ENCODE measurements at places on chromosomes 5 and 9.

GRCh38 chr5:176870110-176870591 lies 29.0 kb downstream of the HK3 start:
- no peak for DNase-seq

DNA sequence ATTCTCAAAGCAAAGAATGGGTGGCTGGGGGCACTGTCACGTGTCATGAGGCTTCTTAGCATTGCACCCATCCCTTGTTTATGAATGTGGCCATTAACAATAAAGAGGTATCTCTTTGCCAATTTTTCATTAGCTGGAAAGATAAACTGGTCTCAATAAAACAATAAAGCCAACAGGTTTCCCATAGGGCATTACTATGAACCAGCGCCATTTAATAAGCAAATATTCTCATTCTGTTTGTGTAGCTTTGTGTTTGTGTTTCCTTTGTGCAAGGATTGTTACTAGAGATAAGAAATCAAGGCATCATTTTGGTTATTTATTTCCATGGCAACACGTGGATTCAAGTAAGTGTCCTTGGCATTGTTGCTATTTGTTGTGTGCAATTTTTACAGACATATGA lies 37.6 kb upstream of the CAST start:
- DNase-seq: no peak

- no peak for DNase-seq
Measured at GRCh38 chr9:126973651-126974529, 59.3 kb downstream of the RALGPS1 start.

- DNase-seq: no peak
Measured at GRCh38 chr5:17315710-17316221, 98.3 kb downstream of the BASP1 start.
